ENCODE measurements at places on chromosomes 13 and 19. TPM values are rescaled to one million over a fixed set of nuclear protein-coding genes. Genes with fewer than 3 reads are reported as not detected.

Gene PCDH17
- 2.7 TPM for total RNA-seq

Gene SOX21
- total RNA-seq: 5.2 TPM

Gene DAND5
- 0.19 TPM for total RNA-seq

- no peak overlapping the region for H3K27ac ChIP-seq
- no peak for DNase-seq
- H3K4me3 ChIP-seq: peak overlapping the region; percentile 80
- peaks cover 8% of the 10 kb centered on the region for H3K27me3 ChIP-seq
Measured at GRCh38 chr19:2978166-2978767, 903 bp downstream of the TLE6 start.

DNA sequence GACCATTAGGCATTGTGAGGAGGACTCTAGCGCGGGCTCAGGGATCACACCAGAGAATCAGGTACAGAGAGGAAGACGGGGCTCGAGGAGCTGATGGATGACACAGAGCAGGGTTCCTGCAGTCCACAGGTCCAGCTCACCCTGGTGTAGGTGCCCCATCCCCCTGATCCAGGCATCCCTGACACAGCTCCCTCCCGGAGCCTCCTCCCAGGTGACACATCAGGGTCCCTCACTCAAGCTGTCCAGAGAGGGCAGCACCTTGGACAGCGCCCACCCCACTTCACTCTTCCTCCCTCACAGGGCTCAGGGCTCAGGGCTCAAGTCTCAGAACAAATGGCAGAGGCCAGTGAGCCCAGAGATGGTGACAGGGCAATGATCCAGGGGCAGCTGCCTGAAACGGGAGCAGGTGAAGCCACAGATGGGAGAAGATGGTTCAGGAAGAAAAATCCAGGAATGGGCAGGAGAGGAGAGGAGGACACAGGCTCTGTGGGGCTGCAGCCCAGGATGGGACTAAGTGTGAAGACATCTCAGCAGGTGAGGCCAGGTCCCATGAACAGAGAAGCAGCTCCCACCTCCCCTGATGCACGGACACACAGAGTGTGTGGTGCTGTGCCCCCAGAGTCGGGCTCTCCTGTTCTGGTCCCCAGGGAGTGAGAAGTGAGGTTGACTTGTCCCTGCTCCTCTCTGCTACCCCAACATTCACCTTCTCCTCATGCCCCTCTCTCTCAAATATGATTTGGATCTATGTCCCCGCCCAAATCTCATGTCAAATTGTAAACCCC, 2.8 kb upstream of the CEACAM5 start:
- peak; percentile 91 for DNase-seq
- H3K4me3 ChIP-seq: no peak overlapping the region
- H3K36me3 ChIP-seq: no peaks in the 10 kb centered on the region
- no peaks in the 10 kb centered on the region for H3K27me3 ChIP-seq

DNA sequence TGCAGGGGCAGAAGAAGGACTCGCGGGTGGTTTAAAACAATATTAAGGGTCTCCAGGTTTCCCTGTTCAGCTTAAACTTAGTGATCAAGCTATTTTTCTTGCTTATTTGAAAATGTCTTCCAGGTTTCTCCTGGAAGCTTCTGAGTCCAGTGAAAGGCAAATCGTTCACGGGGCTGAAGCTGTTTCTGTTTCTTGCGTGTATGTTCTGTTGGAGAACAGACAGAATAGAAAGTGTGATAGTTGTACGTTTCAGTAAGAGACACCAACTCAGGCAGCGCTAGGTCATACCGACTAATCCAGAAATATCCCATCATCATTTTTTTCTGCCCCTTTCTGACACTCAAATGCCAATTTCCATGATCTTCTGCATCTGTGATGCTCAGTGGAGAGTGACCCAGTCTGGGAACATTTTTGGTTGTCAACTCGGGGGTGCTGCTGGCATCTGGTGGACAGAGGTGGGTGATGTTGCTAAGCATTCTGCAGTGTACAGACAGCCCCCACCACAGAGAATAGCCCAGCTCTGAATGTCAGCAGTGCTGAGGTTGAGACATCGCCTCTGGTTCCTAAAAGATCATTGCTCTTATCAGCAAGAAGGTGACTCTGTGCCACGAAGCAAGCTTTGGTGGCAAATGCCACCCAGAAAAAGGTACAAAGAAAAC, 4.3 kb downstream of the KLF2 start:
- H3K4me3 ChIP-seq: no peak overlapping the region
- H3K27me3 ChIP-seq: peaks cover 62% of the 10 kb centered on the region
- no peak overlapping the region for H3K27ac ChIP-seq
- no peaks in the 10 kb centered on the region for H3K36me3 ChIP-seq

GRCh38 chr19:7655581-7655980, 13.3 kb upstream of the RETN start:
- peaks cover 9% of the 10 kb centered on the region for H3K27me3 ChIP-seq
- no peak overlapping the region for H3K4me3 ChIP-seq
- H3K4me1 ChIP-seq: no peaks in the 10 kb centered on the region

DNA sequence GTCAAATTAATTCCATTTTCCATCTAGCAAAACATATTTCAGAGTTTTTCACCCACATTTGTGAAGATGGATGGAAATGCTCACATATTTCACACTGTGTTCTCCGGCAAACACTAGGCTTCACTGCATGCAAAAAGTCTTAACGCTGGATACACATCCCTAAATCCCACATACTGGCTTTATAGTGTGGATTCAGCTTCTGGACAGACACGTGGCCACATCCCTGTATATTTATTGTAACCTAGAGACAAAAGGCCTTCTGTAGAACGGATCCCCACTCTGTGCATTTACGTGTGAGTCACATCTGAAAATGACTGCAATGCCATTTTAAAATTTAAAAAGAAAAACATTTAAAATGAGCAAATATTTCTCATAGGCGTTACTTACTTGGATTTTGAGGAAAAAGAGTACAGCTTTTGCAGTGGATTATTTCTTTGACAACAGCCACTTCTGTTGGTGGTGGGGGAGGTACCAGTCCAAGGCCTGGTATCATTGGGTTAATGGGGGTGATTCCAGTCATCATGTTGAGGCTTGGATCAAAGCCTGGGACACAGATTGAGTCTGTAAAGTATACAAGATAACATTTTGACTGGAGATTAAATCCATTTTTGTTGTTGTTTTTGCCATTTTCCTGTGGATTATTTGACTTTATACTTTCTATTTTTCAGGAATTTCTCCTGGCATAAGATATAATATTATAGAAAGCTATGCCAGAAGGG, 337.7 kb downstream of the DNAJC15 start:
- H3K4me1 ChIP-seq: peaks cover 3% of the 10 kb centered on the region
- H3K4me3 ChIP-seq: no peak overlapping the region
- H3K27me3 ChIP-seq: peaks cover 9% of the 10 kb centered on the region
- peak overlapping the region; percentile 61 for H3K27ac ChIP-seq
- DNase-seq: no peak

- peak; percentile 40 for DNase-seq
- H3K36me3 ChIP-seq: no peaks in the 10 kb centered on the region
- no peaks in the 10 kb centered on the region for H3K4me1 ChIP-seq
- no peak overlapping the region for H3K4me3 ChIP-seq
Measured at GRCh38 chr13:113927661-113928581, 46.0 kb downstream of the C13orf46 start.
